ENCODE measurements at places on chromosomes 6 and 20.

DNA sequence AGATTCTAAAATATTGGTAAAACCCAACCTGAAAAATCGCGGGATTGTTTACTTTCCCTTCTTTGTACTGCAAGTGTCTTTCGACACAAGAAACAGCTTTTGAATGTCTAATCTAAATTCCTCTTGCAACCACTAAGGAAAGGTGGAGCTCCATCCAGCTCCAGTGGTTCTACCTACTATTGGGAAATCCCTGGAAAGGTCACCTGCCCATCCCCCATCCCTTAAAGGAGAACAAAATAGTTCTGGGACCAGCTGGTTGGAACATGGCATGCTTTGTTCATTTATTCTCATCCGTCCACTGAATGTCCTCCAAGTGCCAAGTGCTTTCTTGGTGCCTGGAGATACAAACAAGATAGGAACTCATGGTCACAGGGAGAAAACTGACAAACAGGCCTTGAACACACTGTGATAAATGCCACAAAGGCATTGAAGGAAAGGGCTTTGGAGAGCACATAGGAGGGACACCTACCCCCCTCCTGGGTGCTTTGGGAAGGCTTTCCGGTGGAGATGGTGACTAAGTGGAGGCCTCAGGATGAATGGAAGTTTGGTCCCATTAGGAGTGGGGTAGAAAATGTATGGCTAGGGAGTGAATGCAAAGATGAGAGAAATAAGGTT is 2.3 kb upstream of the CITED2 start:
- DNase-seq, result no peak

DNA sequence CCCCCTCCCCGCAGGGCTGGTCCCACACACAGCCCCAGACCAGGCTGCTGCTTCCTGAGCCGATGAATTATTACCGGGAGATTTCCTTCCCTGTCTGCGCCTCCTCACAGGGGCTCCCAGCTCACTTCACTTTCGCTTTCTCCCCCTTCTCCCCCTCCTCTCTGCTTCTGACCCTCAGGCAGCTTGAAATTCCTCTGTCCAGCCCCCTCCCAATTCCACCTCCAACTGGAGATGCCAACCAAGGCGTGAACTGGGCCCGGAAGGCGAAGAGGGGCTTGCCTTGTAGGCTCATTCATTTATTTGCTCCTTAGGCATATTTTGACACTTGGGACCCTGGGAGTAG is 1.7 kb upstream of the TCF15 start:
- DNase-seq, result no peak

- DNase-seq, result no peak
Observed at GRCh38 chr6:39553860-39554802, 171.1 kb downstream of the KIF6 start.

- no peak for DNase-seq
Observed at GRCh38 chr20:43658723-43659419, 8.0 kb upstream of the MYBL2 start.

GRCh38 chr20:25372584-25373336 is 17.9 kb downstream of the ABHD12 start:
- no peak for DNase-seq

DNA sequence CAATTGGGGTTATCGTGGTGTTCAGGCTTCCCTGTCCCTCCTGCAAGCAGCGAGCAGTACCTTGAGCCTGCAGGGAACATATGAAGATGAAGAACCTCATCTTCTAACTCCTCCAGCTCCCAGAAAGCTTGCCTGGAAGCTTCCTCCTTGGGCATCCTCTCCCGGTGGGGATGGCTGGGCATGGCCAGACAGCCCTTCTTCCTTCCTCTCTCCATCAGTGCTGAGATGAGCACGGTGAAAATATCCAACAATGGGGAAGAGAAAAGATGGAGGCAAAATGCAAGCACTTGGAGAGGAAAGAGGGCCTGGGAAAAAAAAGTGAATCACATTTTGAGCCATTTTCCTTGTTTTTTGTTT is 107.7 kb upstream of the FOXA2 start:
- DNase-seq, result no peak

DNA sequence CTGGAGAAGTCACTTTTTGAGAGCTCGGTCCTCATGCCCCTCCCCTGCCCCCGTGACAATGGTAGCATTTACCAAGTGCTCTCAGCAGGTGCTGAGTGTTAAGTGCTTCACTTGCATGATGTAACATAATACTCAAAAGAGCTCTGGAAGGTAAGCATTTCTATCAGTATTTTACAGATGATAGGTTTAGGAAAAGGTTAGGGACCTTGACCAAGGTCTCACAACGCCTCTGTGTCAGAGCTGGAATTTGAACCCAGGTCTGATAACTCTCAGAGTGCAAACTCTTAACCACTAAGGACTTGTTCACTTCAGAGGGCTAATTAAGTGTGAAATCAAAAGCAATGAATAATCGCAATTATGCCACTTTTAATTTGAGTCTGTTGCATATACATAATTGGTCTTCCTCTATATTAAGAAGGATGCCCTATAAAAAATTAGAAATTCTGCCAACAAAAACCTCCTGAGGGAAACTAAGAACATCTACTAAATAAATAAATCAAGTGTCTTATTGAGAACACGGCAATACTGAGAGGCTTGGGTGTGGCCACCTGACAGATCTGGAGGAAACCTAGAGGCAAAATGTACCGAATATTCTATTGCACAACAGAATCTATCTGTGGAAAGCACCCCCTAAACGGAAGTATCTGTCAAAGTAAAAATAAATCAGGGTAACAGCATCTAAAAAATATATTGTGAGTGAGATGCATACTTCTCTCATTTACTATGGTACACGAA is 109.8 kb downstream of the BACH2 start:
- no peak for DNase-seq

GRCh38 chr6:105797983-105798453 is 288.1 kb upstream of the PRDM1 start:
- DNase-seq, result no peak

DNA sequence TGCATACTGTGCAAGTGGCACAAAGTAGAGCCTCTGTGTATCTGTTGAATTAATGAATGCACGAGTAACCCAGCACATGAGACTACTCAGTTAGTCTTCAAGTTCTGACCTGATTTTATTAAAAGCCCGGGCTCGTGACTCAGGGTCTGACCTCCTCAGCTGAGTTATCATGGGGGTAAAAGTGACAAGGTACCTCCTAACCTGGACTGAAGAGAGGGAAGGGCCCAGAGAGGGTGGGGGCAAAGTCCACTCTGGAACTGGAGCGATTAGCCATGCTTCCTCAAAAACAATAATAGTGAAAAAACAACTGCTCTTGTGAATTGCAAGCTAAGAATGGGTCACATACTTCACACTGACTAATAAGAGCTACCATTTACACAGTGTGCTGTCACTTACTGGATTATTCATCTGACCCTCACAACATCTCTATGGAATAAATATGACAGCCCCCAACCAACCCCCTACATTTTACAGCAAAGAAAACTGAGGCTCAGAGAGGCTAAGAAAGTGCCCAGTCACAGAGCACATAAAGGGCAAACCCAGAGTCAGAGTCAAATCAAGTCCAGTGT is 26.7 kb downstream of the TRERF1 start:
- DNase-seq, result no peak

DNA sequence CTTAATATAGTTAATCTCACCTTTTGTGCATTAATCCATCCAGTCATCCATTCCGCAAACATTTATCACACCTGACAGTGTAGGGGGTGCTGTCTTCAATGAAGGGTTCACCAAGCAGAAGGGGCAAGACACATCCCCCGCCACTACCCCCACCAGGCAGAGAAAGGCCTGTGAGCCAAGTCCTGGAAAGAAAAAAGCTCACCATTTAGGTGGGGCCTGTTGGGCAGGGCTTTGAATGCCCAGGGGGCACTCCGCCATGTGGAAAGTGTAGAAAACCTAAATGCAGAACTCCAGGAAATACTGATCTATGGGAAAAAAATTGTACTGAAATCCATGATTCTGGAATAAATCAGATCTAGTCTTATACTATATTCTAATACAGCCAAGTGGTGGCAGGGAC is 4.8 kb upstream of the STX16 start:
- no peak for DNase-seq

- DNase-seq, result no peak
Observed at GRCh38 chr20:10921491-10922010, 247.8 kb upstream of the JAG1 start.

DNA sequence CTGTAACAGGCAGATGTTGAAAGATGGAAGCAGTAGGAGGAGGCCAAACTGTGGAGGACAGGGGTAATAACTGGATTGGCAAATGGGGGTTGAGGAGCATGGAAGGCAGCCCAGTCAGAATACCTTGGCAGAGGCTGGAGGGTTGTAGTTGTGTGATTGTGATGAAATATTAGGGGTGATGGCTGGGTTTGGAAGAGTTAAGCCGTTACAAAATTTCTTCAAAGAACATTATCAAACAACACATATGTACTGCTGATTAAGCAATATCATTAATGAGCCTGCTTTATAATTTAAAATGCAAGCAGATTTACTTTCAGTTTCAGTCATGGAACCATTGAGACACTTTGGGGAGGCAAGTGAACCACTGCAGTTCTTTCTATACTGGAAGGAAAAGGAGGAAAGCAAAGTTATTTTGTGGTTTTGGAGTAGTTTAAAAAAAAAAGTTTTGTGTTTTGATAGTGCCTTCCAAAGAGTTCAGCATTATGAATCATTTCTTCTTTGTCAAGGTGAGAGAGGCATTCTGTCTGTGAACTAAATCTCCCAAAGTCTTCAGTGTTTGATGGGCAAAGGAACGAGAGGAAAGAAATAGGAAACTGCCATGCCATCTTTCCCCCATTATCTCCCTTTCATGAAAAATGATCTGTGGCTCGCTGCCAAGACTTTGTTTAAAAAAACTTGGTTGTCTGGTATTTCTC is 20.7 kb downstream of the FOXO3 start:
- no peak for DNase-seq

DNA sequence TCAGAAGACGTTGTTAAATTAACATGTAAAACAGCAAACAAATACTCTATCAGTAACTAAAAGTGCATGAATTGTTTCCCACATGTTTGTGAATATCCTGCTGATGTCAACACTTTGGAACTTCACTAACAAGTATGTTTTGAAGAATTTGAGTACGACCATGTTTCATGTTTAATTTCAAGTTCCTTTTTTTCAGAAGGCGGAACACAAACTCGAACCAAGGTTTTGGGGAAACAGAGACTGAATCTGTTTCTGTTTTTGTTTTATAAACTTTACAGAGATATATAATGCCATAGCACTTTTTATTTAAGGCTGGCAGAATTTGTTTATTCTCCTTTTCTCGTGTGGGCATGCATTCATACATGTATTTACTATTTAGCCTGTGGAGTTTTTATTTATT is 509.3 kb upstream of the CITED2 start:
- DNase-seq, result no peak

GRCh38 chr6:52513464-52513863 is 63.4 kb downstream of the TRAM2 start:
- DNase-seq, result no peak

DNA sequence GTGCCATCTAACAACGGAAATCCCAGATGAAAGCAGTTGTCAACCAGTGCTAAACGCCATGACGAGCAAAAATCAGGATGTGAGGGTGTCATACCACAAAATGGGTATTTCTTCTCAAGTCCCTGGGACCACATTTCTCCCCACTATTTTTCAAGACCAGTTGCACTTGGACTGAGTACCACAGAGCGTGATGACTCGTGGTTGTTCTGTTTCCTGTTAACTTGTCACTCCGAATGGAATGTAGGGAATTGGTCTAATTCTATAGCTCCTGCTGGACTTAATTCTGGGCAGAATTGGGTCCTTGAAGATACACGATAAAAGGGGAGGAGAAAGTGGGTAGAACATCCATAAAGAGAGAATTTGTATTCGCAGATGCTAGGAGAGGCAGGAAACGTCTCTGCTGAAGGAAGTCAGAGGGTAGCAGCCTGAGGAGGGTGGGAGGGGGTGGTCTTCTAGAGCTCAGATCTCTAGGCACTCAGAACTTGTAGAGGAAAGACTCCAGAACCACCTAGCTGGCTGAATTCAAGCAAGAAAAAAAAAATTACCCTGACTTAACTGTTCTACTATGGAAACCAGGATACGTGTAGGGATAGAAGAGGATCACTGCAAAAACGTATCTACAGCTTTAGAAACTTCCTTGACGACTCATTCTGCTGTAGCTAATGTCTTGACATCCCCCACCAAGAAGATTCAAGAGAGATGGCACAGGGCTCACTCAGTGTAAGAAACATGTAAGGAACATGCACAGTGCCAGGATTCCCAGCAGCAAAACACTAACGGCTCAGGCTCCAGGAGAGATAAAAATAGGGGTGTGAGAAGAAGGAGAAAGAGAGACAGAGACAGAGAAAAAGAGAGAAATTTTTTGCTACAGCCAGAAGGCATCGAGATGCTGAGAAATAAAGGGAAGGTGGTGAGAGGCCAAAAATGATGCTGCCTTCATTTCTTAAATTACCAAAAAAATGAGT is 494.7 kb downstream of the CD83 start:
- no peak for DNase-seq

GRCh38 chr20:52432740-52433139 is 241.2 kb upstream of the ZFP64 start:
- DNase-seq, result no peak

GRCh38 chr6:166308033-166308768 is at the start of gene PRR18:
Gene PRR18 (minus strand): TSS chr6:166308392. CDS start chr6:166308142, 250 bp downstream.
- DNase-seq, result no peak

DNA sequence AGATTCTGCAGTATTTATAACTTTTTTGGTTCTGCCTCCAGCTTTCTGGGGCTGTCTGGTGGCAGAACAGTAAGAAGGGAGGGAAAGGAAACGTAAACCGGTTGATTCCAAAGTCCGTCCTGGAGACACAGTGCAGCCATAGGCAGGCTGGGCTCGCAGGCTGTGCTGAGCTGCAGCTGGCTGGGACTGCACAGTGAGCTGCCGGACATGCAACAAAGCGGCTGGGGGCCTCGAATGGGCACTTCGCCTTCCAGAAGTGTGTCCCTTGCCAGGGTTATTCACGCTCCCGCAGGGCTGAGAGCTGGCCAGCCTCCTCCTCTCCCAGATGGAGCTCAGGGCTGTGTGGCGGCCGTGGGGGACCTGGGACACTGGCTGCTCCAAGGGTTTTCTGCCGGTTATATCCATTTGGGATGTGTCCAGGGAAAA is 78.1 kb upstream of the CD93 start:
- DNase-seq, result no peak

DNA sequence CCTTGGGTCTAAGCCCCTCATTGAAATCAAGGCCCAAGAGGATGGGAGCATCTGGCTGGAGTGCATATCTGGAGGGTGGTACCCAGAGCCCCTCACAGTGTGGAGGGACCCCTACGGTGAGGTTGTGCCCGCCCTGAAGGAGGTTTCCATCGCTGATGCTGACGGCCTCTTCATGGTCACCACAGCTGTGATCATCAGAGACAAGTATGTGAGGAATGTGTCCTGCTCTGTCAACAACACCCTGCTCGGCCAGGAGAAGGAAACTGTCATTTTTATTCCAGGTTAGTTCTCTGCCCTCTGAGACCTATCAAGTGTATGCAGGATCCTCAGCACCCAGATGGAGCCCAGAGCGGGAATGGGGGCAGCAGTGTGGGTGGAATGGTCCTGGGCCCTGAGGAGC is 5.1 kb downstream of the BTN2A2 start:
- DNase-seq, result no peak

GRCh38 chr6:79420054-79420453 is 117.2 kb downstream of the LCA5 start:
- no peak for DNase-seq
